ENCODE measurements at places on chromosomes 11 and 22.

GRCh38 chr11:116085031-116085635 lies 580.9 kb upstream of the CADM1 start:
- ATAC-seq: no peak

DNA sequence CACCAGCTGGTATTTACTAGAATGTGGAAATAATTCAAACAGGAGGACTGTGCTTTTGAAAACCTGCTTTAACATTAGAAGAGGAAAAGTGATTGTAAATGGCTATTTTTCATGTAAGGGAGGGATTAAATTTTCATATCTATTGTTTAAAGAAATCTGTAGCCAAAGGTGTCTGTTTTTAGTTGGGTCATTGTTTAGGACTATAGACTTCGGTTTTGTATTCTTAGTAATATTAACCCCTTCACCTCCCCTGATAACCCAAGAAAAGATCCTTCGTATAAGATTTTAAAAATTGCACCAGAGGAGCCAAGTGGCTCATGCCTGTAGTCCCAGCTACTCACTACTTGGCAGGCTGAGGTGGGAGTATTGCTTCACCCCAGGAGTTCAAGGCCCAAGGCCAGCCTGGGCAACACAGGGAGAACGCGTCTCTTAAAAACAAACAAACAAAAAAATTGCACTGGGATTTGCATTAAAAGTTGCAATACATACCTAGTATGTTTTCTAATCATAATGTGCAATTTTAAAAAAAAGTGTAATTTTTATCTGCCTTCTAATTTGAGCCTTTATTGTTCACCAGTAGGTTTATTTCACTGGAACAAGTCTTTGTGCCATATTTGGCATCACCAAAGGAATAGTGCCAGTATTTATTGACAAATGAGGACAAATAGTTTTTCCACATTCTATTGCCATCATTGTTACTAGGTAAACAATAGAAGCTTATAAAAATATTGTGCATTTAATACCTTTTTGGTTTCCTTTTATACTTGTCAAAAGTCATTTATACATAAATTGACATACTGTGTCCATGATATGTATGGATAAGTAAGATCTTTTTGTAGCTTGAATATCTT lies 34.3 kb downstream of the MTMR3 start:
- no peak for ATAC-seq

- no peak for ATAC-seq
Measured at GRCh38 chr22:20185750-20186149, 34.9 kb upstream of the CCDC188 start.

DNA sequence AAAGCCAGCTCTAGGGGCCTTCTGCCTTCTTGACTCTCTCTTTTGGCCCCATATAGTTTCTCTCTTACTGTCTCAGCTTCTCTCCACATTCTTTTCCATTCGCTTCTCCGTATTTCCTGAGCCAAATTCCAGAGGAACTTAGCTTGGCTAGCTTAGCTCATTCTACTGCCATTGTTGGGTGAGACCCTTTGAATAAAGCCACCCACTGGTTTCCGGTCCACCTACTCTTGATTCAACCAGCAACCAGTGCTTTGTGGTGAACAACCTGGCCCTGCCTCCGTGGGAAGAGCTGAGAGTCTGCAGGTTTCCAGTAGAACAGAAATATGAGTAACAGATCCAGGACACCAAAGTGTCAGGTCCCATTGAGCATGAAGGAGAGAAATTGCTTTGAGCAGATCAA lies 81.3 kb upstream of the ARHGAP20 start:
- ATAC-seq: no peak

GRCh38 chr11:94635072-94635471 lies 67.9 kb downstream of the PIWIL4 start:
- no peak for ATAC-seq

DNA sequence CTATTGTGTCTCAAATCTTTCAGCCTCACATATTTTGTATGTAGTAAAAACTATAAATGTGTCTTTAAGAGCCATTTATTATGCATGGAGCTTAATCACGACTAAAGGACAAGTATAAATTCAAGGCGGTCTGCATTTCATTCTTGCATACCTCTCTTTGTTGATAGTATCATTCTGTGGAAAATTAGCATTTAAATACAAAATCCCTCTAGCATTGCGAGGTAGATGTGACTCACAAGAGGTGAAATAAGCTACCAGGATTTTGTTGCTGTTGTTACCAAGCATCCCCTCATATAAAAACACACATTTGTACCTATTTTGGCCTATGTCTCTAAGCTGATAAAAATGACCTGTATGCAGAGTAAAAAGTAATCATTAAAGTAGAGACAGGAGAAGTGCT lies 537.4 kb upstream of the LUZP2 start:
- no peak for ATAC-seq

- no peak for ATAC-seq
Measured at GRCh38 chr11:76997512-76997911, 36.7 kb upstream of the B3GNT6 start.

DNA sequence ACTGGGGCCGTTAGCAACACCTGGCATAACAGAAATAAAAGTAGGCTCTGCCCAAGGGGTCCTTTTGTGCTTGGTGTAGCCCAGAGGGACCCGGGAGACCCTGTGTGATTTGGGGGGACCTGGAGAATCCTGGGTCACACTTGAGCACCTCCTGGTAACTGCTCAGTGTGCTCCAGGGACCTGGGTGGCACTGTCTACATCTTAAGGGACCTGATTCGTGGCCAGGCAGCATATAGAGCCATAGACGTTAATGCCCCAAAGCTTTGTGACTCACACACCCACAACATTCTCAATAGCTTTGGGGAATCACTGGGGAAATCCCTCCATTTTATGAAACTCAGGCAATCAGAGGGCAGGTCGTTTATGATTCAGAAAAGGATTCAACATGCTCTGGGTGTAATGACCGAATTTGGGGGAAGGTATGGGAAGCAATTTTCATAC lies 3.6 kb upstream of the IGF2 start:
- ATAC-seq: peak; percentile 94

DNA sequence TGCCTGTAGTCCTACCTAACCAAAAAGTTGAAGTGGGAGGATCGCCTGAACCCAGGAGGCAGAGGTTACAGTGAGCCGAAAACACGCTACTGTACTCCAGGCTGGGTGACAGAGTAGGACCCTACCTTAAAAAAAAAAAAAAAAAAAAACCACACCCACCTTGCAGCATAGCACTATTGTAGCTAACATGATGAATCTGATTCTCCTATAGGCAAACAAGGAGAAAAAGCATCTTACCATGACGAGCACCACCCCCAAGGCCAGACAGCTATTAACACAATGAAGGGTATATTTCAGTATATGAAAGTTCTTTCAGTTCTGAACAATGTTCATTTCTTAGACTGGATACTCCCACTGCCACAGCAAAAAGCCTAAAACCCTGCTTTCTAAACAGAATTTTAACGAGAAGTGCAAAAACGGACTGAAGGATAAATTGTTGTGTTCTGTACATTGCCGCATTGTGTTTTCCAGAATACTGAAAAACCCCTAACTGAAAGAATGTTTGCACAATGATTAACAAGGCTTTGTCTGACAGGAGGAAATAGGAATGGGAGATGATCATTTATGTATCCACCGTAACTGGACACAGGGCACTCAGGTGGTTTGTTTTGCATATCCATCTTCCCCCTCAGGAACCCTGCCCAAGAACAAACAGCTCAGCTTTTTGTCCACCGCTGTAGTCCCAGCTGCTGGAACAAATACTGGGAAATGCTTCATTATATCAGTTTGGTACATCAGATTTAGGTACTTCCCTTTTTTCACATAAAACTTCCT lies 8.9 kb downstream of the PISD start:
- no peak for ATAC-seq

GRCh38 chr11:69002110-69002569 lies 10.9 kb downstream of the MRGPRF start:
- ATAC-seq: no peak

DNA sequence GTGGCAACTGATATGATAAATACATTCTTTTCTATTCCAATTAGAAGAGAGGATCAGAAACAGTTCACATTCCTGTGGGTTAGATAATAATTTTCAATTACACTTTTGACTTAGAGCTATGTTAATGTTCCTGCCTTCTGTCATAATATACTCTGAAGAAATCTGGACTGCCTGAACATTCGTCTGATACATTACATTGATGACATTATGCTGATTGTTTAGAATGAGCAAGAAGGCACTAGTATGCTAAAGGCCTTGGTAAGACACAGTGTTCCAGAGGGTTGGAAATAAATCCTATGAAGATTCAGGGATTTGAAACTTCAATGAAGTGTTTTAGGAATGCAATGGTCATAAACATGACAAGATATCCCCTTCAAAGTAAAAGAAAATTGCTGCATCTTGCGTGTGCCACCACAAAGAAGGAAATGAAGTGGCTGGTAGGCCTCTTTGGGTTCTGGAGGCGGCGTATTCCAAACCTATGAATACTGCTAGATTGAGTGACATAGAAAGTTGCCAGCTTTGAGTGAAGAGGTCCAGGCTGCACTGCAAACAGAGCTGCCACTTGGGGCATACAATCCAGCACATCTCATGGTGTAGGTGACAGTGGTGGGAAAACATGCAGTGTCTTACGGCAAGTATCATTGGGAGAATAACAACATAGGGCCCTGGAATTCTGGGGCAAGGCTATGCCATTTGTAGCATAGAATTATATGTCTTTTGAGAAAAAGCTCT lies 21.2 kb upstream of the PDE3B start:
- no peak for ATAC-seq

GRCh38 chr11:128057786-128058395 lies 529.5 kb downstream of the ETS1 start:
- ATAC-seq: no peak

- no peak for ATAC-seq
Measured at GRCh38 chr11:113350336-113351067, 36.1 kb downstream of the TTC12 start.

DNA sequence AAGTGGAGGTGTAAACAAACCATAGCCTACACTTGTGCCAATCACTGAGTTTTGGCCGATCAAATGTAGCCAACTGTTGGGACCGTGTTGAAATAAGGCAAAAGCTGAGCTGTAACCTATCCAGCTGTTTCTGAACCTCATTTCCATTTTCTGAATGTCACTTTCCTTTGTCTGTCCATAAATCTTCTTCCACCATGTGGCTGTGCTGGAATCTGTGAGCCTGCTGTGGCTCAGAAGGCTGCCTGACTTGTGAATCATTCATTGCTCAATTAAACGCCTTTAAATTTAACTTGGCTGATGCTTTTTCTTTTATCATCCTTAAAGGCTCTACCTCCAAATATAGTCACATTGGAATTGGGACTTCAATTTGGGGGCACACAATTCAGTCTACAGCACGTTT lies 203.1 kb upstream of the MPPED2 start:
- ATAC-seq: no peak

DNA sequence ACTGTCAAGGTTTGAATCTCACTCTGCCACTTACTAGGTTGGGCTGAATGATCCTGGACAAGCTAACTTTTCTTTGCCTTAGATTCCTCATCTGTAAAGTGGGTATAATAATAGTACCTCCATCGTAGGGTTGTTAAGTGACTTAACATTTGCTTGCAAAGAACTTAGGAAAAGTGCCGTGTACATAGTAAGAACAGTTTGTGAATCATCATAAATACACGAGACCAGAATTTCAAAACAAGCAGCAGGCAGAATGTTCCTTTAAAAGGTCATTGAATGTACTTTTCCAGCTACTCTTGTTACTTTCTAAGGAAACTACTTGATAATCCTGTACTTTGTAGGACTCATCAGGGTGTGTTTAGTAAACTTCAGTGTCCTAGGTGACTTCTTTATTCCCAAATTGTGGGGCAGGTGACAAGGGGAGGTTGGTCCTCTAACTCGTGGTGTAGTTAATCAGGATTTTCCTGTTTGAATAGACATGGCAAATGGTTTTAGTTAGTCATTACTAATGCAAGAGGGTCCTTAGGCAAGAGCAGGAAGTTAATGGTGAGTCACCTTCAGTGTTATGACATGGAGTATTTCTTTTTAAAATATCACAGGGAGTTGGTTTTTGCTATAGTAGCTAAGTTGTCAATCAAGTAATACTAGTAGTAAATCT lies 67.9 kb downstream of the YAP1 start:
- peak; percentile 40 for ATAC-seq

- ATAC-seq: no peak
Measured at GRCh38 chr22:45329530-45329936, 19.8 kb downstream of the FAM118A start.

GRCh38 chr11:71064702-71065515 lies 187.5 kb downstream of the SHANK2 start:
- ATAC-seq: no peak

DNA sequence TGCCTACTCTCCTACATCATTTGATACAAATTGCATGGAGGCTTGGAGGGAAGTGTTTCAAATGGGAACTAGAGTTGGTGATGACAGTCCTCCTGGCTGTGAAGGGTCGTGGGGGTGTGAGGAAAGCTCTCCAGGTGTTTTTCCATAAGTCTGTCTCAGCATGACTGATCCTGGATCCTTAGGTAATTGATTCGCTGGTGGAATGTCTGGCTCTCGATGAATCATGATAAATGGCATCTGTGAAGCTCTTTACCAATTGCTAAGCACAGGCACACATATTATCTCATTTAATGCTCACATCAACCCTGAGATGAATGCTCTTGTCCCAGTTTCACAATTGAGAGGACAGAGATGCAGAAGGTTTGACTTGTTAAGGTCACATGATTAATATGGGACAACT lies 107.5 kb downstream of the PKNOX2 start:
- no peak for ATAC-seq

GRCh38 chr11:120130991-120131760 lies 6.7 kb downstream of the TRIM29 start:
- ATAC-seq: no peak

GRCh38 chr11:69335781-69336405 lies 41.9 kb downstream of the MYEOV start:
- ATAC-seq: no peak

DNA sequence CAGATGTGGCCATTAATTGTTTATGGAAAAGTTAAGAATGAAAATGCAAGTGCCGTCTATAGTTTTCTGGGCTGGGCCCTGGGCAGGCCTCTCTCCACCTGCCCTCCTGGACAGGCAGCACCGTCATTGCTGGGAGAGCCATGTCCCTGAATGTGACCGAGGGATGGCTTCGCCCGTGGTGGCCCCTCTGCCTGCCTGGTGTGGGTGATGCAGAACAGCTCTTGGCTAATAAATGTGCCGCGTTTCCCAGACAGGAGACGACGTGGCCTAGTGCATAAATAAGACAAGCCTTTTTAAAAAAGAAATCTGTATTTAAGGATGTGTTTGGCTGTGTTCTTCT lies 407.3 kb downstream of the TBC1D22A start:
- no peak for ATAC-seq

- no peak for ATAC-seq
Measured at GRCh38 chr11:66723693-66724092, 5.3 kb downstream of the SPTBN2 start.

DNA sequence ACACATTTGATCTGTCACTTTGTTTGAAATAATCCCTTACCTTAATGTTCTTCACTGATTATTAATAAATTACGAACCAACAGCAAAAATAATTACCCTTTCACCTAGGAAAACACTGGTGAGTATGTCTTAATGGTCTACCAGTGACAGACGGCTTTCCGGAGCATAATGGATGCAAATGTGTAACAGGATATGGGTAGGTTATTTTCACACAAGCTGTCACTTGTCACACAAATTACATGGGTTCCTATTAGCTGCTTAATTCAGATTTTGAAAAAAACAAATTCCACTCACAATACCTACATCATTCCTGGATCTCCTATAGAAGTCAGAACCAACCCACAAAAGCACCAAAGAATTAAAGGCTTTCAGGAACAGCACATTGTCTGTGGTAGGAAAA lies 127.9 kb downstream of the WT1 start:
- ATAC-seq: no peak

All from activated T-helper 17 cell treated with anti-CD3 and anti-CD28 coated beads, Interleukin-2, amount 50 U/mL, for 72 hours (primary cell).